ENCODE measurements at places on chromosomes 11 and 22.

DNA sequence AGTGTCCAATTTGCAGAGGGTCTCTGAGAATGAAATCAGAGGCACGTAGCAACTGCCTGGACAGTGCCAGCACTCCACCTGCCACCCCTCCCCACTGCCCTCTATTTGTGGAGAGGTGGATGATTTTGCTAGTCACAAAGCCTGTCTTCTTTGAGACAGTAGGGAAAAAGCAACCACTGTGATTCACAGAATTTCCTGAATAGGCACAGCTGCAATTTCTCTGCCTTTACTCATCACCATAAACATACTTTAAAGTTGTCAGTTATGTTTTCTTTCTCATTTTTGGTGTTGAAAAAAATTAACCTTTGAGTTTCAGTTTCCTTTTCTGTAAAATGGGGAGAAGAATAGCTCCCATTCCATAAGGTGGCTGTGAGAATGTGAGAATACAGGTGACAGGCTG, 134.3 kb downstream of the TEAD1 start:
- no peak for DNase-seq

- DNase-seq: no peak
These were observed 103.2 kb upstream of the IGLL5 start for GRCh38 chr22:22784249-22785039.

GRCh38 chr11:26467506-26467905, 104.6 kb downstream of the MUC15 start:
- no peak for DNase-seq

DNA sequence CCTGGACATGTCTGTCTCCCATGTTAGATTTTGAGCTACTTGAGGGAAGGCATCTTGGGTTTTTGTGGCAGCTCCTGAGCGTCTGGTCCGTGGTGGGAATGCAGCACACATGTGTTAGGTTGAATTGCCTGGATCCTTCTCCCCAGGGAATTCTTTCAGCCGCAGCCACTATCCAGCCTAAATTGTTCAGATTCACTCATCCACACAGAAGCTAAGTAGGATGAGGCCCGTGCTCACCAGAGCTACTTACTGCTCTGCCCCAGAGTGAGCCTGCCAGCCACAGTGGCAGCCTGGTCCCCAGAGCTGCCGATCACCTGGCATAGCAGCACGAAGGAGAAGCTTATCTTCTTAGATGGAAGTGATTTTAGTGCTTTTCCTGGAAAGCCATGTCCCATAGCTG, 34.4 kb upstream of the SORL1-AS1 start:
- DNase-seq: no peak

GRCh38 chr11:46248289-46249102, 29.0 kb upstream of the CREB3L1 start:
- no peak for DNase-seq

DNA sequence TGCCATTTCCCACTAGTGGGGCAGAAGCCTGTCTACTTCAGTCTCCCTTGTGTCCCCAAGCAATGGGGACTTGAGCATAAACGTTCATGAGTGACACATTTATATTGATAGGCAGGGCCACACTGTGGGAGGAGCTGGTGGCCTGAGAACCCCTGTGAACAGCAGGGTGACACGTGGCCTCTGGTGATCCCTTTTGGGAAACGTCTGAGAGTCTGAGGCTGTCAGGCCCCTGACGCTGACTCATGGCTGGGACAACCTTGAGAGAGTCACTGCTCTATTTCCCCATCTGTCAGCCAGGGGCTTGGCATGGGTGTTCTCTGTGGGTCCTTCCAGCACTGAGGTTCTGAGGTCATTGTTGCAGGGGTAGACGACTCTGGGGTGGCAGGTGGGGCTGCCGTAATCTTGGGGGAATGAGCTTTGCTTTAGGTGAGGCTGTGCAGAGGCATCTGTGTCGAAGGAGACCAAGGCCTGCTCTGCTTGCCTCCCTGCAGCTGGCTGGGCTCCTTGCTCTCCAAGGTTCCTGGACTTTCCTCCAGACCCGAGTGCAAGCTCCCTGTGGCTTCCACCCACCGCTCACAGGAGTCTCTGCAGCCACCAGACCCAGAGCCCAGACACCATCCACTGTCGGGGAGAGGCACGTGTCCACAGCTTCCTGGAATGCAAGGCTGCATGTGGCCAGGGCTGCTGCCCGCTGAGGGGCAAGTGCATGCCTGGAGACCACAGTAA, 54.7 kb downstream of the SMIM38 start:
- peak; percentile 16 for DNase-seq

DNA sequence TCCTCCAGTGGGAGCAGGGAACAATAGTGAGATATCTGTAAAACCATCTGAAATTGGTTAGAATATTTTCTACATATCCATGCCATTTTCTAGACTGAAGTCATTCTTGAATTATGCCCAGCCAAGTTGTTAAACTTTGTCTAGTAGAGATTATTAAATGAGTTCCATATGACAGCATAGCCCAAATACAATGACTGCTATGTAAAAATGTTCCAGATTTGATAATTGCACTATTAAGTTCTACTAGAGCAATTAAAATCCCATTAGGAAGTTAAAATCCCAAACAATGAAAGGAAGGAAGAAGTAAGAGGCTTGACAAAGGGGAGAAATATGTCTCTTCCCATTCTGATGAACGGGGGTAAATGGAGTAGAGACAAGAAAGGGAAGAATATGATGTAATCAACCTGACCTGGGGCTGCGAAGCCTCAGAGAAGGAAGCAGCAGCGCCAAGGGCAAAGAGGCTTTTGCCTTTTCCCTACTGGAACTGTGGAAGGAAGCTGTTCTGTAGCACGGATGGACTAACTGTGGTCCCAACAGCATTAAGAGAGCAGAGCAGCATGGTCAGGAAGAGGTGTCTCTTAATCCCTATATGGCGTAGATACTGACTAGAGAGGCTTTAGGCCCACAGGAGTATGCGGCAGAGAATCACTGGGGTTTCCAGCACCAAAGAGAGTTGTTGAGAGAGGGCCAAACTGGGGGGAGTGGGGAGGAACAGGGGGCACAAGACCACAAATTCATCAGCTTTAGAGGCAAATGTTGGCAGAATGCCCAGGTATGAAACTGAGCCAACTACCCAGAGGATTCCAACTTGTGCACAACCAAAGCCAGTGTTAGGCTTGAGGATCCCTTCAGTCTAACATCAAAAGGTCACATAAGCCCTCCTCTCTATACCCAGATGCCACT, 26.7 kb downstream of the RRP8 start:
- DNase-seq: no peak

DNA sequence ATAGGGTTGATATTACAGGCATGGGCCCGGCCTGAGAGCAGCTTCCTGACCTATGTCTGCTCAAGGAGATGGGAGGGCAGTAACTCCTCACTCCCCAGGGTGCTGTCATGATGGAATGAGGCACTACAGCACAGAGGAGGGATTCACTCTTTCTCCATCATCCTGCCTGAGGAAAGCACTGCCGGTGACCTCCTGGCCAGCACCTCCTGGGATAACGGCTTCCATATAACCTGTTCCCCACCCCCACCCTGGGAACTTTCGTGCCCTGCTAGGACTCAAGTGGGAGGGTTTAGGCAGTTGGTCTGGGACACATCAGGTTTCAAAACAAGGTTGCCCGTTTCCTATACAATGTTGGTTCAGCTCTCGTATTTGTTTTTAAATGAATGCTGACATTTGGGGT, 42.7 kb upstream of the MN1 start:
- no peak for DNase-seq

GRCh38 chr11:117442869-117443239, 115.2 kb downstream of the CEP164 start:
- no peak for DNase-seq

- no peak for DNase-seq
These were observed 49.5 kb downstream of the LGR4 start for GRCh38 chr11:27423125-27423524.

- DNase-seq: peak; percentile 24
These were observed 2.4 kb downstream of the MAPK1 start for GRCh38 chr22:21865041-21865440.
